ENCODE measurements at places on chromosomes 2 and 18.
A peak's percentile ranks its signal among the peaks of the same experiment; 100 is the strongest.

DNA sequence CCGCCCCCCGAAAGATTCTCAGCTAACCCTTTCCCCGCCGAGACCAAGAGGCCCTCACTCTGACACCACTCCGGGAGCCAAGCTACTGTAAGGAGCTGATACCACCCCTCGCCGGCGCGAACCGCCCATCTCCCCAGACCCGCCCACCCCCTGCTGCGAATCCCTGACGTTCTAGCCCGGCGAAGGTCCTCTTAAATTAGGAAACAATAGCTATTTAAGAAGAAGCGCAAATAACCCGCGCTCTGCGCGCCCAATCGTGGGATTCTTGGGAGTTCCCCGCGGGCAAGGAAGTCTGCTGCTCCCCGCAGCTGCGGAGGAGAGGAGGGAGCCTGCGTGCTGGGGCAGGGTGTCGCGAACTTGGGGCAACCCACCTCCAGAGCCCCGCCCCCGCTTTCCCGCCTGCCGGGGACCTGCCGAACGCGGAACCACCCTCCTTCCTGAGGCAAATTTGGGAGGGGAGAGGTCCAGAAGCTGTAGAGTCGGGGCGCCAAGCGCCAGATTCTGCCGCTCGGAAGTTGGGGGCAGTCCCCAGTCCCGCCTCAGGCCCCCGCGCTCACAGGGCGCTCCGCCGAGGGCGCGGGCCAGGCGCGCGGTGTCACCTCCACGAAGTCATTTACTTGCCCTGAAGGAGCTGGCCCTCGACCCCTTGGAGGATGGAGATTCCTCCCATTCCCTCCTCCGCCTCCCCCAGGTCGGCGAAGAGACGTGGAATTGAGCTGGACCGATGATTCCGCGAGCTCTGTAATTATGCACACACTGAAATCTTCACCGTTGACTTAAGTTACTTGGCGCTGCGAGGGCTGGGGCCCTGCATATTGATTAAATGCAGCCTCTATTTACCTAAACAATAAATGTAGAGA lies 8.4 kb upstream of the SP9 start:
- DNase-seq, result no peak

DNA sequence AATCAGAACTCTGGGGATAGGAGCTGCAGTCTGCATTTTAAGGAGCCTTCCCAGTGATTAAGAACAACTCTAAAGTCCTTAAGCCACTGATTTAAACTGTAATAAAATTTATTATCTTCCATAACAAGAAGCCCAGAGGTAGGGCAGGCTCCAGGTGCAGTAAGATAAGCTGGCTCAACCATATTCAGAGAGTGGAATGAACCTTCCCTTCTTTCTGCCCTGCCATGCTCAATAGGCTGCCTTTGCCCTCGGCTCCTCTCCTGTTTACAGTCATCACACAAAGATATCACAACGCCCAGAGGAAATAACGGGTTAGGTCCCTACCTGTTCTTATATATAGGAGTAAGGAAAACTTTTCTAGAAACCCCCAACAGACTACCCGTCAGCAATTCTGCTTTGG lies 90.5 kb upstream of the CDCA7 start:
- no peak for DNase-seq

GRCh38 chr2:30738141-30738911 lies 68.9 kb downstream of the CAPN13 start:
- no peak for DNase-seq

GRCh38 chr2:15955232-15955988 lies 15.1 kb downstream of the MYCN start:
- no peak for DNase-seq

DNA sequence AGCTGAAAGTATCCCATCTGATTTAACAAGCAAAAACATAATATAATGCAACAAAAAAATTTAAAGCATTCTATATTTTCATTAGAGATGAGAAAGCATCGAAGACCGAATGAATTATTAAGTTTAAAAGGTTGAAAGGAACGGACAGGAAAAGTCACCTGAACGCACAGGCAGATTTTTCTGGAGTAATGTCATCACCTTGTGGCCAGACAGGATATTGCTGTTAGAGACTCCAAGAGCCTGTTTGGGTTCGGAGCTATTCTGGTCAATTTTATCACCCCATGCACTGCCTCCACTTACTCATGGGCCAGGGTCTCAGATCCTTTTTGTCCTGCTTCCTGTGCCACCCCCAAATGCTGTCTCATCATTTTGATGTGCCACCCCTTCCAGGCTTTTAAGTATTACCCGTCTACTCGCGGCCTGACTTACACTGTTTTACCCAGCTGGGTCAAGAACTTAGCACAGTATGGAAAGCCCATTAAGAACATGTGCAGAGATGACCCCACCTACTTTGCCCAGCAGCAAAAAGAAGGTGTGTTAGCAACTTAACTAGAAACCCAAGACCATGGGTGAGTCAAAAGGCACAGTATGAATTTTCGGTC lies 27.3 kb downstream of the GKN2 start:
- DNase-seq, result peak; percentile 65

DNA sequence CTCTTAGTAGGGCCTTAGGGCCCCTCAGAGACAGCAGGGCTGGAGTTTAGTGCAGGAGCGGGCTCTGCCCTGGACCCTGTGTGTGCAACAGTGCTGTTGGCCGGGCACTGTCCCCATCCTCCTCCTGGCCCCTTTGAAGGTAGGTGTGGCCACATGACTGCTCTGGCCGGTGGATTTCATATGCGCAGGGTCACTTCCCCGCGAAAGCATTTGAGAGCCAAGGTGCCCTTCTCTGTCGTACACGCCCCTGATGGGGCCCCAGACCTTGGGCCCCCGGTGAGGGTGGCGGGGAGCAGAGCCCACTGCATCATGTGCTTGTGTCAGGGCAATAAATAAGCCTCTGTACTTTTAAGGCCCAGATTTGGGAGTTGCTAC lies 15.5 kb downstream of the TMEM177 start:
- DNase-seq, result no peak

DNA sequence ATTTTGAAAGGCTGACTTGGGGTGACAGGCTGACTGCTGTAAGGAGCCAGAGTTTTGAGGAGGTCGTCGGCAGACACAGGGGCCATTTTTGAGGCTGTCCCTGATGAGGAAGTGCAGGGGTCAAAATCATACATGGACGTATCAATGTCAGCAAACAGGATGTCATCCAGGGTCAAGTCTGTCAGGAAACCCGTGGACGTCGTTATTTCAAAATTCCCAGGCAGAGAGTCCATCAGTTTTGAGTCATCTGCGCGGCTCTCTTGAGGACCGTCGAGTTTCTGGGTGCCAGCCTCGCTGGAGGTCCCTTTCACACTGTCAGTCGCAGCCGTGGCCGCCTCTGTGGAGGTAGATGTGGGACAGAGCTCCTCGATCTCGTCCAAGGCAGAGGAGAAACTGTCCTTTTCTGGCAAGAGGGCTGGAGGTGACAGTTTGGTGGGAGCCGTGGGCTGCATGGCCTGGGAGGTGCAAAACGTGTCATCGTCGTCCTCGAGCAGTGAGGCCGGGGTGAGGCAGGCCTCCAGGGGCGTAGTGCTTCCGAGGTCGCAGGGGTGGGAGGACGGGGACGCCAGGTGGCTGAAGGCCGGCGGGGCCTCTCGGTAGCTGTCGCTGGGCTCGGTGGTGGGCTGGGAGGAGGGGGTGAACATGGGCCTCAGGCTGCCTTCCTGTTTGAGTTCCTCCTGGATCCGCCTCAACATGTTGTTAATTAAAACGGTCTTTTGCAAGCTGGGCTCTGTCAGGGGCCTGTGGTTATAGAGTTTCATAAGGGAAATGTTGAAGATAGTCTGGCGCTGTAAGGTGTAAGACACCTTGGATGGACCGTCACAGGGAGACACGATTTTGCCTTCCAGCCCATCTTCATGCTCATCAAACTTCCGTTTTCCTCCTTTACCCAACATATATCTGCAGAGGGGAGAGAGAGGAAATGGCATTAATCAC lies 17.5 kb downstream of the SERTAD2 start:
- DNase-seq, result no peak

- DNase-seq, result peak; percentile 75
Measured at GRCh38 chr2:95384854-95385569, 17.5 kb upstream of the FAHD2A start.

GRCh38 chr2:48519593-48519992 lies 10.4 kb upstream of the STON1 start:
- no peak for DNase-seq

DNA sequence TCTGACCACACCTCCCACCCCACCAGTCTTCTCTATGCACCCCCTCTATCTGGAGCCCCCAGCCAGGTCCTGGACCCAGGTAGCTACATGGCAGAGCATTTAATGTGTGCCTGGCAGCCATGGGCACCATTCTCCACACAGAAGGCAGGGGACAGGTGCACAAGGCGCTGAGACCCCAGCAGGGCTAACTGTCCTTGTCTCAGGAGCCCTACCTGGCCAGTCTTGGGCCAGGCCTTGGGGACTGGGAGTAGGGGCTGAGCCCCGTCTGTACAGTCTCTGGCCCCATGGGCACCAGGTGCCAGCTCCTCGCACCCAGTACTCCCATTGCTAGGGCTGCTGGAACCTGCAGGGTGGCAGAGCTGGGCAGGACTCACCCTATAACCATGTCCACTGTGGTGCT lies 2.9 kb downstream of the GNLY start:
- no peak for DNase-seq

DNA sequence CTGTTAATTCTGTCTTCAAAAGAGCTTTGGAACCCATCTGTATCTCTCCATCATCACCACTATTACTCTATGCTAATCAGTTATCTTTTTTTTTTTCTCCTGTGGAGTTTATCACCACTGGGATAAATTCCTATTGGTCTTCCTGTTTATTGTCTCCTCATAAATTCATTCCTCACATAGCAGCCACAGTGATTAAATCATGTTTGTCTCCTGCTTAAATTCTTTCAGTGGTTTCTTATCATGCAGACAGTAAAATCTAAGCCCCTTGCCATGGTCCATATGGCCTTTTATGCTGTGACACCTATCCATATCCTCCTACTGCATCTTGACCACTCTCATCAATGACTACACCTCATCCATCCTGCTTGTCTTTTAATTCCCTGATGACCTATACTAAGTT lies 239.8 kb upstream of the ZEB2 start:
- no peak for DNase-seq

DNA sequence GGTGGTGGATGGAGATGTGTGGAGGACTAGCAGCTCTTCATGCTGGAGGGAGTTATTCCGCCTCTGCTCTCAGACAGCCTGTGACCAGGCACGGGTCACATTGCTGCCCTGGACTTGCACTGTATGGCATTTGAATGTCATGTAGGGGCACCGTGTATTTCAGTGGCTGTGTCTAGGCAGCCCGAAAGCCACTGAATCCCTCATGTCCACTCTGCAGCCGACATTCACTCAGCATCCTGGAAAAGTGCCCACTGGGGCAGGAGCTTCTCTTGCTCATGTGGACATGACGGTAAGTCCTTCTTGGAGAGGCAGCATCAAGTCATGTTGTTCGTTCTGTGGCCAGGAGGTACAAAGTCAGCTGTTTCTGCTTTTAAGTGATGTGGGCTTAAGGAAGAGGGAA lies 127.9 kb downstream of the SH3RF3 start:
- no peak for DNase-seq

GRCh38 chr2:175203621-175204496 lies 22.3 kb upstream of the ATP5MC3 start:
- peak; percentile 48 for DNase-seq

- DNase-seq, result no peak
Measured at GRCh38 chr18:60838677-60839076, 466.1 kb upstream of the MC4R start.

DNA sequence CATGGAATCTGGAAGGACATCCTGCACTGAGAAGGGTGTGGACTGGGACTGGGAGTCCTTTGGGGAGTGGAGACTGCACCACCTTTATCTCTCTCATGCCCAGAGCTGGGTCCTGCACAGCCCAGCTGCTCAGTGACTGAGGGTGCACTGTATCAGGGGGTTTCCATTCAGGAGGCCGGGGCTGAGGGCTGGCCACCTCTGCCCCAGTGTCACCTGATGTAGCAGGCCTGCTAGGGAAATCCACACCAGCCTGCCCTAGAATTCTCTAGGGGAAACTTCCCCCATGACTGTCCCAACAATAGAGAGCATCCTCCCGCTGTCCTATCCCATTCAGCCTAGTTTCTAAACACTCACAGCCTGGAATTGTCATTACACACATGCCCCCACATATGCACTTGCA lies 116.7 kb downstream of the CTIF start:
- DNase-seq, result no peak

DNA sequence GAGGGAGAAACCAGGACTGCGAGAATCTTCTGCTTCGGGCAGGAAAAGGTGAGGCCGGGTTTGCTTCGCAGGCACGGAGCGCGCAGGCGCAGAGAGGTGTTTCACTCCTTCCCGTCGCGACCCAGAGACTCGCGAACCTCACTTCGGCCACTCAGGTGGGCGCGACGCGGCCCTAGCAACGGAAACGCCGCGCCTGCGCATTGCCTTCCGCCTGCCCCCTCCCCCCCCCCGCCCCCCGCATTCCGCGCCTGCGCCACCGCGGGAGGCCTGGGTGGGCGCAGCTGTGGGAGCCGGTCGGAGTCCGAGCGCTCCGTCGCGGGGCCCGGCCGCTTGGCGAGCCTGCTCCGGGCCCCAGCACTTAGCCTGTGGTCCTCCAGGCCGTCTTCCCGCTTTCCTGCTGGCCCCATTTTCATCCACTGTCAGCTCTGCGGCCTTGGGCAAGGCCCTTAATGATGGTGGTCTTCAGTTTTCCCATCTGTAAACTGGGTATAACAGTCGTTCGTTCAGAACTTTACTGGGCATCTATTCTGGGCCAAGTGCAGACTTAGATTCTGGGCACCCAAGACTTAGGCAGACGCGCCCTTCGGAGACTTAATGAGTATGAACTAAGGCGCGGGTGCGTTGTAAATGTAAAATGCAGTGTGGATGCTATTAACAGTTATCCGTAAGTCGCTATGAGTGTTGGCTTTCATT lies 62.1 kb upstream of the ACKR3 start:
- DNase-seq, result peak; percentile 47

- DNase-seq, result no peak
Measured at GRCh38 chr2:82819951-82820350, 1639.1 kb downstream of the SUCLG1 start.

GRCh38 chr2:48250943-48251342 lies 279.0 kb upstream of the STON1 start:
- no peak for DNase-seq

- no peak for DNase-seq
Measured at GRCh38 chr18:38369772-38370690, 804.4 kb upstream of the CELF4 start.

DNA sequence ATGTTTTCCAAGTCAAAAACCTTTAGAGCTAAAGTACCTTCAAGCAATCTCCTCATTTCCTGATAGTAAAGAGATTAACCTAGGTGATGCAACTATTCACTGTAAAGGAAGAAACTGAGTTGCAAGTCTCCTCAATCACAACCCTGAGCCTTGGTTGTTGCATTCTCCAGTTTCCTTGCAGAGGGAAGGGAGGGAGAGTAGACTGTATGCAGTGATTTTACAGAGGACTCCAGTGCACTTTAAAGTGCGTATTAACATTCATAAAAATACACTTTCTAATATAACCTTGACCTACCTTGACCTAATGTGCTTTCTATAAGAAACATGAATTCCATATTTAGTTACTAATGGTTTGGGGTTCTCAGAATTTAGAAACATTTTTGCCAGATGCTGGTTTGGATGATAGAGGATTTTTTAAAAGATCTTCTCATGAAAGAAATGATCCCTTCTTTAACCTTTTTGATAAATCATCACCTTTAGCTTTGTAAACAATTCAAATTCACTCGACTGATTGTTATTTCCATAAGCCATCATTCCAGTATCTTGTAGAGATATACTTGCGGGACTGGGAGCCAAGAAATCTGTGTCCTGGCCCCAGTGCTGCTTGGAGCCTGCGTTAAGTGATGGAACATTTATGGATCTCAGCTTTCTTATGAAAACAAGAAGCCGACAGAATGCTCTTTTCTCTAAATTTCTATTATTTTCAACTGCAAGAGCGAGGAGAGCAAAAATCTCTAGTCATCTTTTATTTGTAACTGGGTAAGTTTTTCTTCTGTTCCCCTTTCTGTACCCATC lies 228.3 kb downstream of the ZNF521 start:
- DNase-seq, result no peak

GRCh38 chr2:171317492-171318125 lies 116.2 kb downstream of the METTL8 start:
- DNase-seq, result no peak

Data from mucosa of gallbladder (tissue), 1 donor.